ENCODE measurements at places on chromosomes 12 and 14.

DNA sequence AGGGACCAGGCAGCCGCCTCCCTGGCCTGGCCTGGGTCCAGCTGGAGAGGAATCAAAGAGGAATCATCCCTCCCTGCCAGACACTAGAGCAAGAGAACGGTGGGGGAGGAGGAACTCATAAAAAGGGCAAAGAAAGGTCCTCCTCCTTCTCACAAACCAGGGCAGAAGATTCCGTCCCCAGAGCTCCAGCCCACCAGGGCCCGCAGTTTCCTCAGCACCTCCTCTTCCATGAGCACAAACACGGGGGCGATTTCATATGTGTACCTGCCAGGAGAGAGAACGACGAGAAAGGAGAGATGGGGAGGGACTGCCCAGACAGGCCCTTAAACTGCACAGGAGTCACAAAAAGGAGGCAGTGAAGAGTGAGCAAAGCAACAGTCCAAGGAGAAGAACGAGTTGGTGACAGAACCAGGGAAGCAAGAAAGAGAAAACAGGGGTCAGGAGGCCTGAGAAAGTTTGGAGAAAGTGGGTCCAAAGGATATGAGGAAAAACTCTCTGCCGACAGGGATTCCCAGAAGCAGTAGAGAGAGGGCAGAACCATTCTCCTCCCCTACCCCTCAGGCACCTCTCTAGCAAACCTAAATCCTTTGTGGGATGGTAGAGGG, 8.7 kb upstream of the ZNF740 start:
- DNase-seq = no peak

GRCh38 chr12:124809878-124810277, 53.8 kb downstream of the SCARB1 start:
- no peak for DNase-seq

DNA sequence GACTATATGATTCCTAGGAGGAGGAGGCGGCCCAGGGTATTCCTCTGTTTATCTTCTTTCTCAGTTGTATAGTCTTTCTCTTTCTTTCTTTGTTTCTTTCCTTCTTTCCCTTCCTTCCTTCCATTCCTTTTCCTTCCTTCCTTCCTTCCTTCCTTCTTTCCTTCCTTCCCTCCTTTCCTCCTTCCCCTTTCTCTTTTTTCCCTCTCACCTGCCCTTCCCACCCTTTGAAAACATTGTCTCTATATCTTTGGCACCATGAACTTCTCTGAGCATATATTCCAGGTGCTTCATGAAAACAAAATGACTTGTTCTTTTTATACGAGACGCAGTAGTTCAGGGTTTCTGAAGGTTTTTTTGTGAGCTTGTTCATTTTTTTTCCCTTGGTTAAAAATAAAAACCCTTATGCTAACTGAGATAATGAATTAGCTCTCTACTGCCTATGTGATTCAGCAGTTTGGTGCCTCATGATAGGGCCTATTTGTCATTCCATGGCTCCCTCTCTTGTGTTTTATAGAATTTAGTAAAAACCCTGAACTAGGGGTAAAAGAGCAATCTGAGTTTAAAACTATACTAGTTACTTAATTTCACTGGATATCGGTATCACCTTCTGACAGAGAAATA, 3.2 kb upstream of the TESPA1 start:
- no peak for DNase-seq

DNA sequence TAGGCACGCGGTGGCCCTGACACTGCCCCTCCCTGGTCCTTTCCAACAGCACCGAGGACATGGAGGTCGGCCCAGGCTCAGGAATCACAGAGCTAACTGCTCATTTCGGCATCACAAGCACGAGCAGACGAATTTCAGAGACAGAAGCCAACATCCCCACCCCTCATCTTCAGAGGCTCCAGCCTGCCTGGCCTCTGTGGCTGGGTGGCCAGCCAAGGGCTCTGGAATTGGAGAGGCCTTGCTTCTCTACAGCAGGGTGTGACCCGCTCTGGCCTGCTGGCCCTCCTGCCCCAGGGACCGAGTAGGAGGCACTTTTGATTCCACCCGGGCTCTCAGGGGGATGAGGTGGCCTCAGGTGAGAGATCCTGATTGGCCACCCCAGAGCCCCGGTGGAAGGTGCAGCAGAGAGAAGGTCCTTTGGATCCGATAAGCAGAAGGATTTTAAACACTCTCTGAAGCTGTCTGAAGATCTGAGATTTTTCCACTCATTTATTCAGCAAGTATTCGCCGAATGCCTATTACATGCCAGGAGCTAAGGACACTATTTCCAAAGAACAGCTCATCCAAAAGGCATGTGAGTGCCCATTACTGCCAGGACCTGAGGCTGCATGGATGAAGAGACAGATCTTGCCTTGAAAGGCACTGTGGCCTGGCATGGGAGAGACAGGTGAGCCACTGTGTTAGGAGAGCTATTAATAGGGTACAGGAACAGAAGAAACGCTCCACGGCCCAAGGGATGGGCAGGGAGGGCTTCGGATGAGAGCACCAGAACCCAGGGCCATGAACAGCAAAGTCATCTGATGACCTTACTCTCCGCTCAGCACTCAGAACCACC, 10.2 kb downstream of the BAG5 start:
- no peak for DNase-seq

DNA sequence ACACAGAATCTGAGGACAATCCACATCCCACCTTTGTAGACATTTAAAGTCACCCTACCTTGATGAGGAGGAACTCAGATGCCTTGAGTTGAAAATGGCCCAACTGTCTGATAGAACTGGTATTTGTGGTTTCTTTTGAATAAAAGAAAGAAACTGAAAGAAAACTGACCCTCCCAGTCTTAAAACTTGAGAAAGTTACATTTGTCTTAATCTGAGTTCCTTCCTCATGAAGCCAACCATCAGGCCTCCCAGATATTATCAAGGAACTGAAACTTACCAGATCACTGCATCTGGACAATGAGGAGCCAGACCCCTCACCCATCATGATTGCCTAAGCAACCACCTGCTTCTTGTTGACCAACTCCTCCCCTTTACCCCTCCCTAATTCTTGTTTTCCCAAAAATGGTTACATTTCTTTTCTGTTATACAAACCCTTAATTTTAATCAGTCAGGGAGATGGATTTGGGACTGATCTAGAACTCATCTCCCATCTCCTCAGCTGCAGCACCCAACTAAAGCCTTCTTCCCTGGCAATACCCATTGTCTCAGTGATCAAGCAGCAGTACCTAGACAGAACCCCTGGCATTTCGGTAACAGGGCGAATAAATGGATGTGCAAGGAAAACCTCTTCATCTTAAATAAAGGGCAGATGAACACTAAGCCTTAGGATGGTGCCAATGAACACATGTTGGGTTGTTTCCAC, 72.0 kb upstream of the RESF1 start:
- no peak for DNase-seq

DNA sequence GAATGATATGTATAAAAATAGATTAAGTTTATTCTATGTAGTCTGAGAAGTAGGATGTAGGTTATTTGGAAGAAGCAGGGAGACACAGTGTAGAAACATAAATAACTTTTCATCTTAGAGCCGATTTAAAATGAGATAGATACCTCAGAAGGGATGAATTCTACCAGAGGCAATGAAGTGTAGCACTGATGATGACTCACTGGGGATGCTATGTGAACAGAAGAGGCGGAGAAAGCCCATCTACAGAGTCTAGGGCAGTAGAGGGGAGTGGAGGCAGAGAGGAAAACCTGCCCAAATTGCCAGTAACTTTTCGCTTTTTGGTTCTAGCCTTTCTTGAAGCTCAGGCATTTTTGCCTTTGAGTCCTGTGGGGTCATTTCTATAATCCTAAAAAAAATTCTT, 451.8 kb downstream of the ATP23 start:
- no peak for DNase-seq

All from activated gamma-delta T cell treated with Interleukin-2 at 50 U/mL for 16 hours (primary cell).